T-cell (primary cell): ENCODE measurements at places on chromosomes 7 and 10. TPM values are rescaled to one million over a fixed set of nuclear protein-coding genes. Genes with fewer than 3 reads are reported as not detected.

Gene NKX1-2
- 0.12 TPM for total RNA-seq

Gene SND1
- 137 TPM for total RNA-seq

Gene ERVW-1
- not detected for total RNA-seq

Gene MYOF
- total RNA-seq = 0.86 TPM

Gene ASB10
- total RNA-seq = not detected

Gene HECTD2
- total RNA-seq = 2.5 TPM

Gene NRP1
- not detected for total RNA-seq

Gene MTERF1
- total RNA-seq = 17.0 TPM

GRCh38 chr7:85554236-85555178 is 367.7 kb upstream of the SEMA3D start:
- no peak for DNase-seq

- DNase-seq = no peak
Observed at GRCh38 chr10:122780391-122780790, 65.3 kb downstream of the CUZD1 start.
